Spleen (tissue), 13 donors: ENCODE measurements at places on chromosomes 3 and 15. TPM values are rescaled to one million over a fixed set of nuclear protein-coding genes. Genes with fewer than 3 reads are reported as not detected.

GRCh38 chr3:52763466-52763865 lies 7.3 kb downstream of the NEK4 start:
- H3K4me1 ChIP-seq = peaks cover 5% of the 10 kb centered on the region
- no peak overlapping the region for H3K4me3 ChIP-seq
- H3K27me3 ChIP-seq = no peaks in the 10 kb centered on the region
- no peak for DNase-seq
- H3K27ac ChIP-seq = no peak overlapping the region

- no peak overlapping the region for H3K4me3 ChIP-seq
- DNase-seq = no peak
- no peak overlapping the region for H3K27ac ChIP-seq
- no peaks in the 10 kb centered on the region for H3K36me3 ChIP-seq
- H3K27me3 ChIP-seq = no peaks in the 10 kb centered on the region
Measured at GRCh38 chr3:109081746-109082510, 36.0 kb downstream of the MORC1 start.

DNA sequence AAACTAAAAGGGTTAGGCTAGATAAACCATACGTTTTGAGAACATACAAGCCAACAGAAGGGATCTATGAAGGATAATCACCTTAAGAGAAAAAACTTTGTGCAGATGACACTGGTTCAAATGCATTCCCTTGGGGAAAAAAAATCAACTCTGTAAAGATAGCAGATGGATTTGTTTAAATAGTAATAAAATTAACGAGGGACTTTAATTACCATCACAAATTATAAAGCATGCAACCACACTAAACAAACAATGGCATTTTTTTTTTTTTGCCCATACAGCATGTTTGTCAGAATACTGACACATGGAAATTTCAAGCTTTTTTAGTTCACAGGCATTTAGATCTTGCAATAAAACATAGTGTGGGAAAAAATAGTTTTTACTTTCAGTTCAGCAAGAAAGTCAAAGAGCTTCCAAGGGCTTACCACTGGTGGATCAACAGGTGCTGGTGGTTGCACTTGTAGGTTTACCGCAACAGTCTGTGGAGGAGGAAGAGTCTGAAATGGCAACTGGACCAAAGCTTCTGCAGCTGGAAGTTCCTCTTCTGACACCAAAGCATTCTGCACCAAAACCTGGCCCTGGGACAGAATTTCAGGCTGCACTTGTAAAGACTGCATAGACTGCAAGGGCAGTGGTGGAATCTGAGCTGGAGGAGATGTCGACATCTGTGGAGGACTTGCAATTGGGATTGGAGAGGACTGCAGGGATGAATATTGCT lies 53.1 kb downstream of the PHC3 start:
- peaks cover 21% of the 10 kb centered on the region for H3K36me3 ChIP-seq
- DNase-seq = no peak
- H3K4me3 ChIP-seq = no peak overlapping the region
- H3K27ac ChIP-seq = peak overlapping the region; percentile 67
- H3K27me3 ChIP-seq = no peaks in the 10 kb centered on the region

DNA sequence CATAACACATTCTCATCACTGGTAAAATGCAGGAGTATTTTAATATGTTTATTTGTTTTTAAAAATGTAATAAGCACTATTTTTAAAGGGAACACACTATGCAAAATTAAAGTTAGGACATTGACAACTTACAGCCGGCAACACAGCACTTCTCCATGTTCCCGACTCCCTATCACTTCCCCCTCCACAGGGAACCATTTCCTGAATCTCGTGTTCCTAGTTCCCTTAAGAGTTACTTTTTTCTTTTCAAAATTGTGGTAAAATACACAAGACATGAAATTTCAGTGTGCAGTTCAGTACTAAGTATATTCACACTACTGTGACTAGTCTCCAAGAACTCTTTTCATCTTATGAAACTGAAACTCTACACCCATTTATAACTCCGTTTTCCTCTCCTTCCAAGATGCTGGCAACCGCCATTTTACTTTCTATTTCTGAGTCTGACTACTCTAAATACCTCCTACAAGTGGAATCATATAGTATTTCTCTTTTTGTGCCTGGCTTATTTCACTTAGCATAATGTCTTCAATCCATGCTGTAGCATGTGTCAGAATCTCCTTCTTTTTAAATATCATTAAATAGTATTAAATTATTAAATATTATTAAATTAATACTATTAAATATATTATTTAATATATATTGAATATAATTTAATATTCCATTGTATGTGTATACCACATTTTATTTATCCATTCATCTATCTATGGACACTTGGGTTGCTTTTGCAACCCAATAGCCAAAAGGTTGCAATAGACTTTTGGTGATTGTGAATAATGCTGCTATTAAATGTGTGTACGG lies 25.9 kb upstream of the UBE2Q2 start:
- H3K4me1 ChIP-seq = no peaks in the 10 kb centered on the region
- DNase-seq = no peak
- no peak overlapping the region for H3K4me3 ChIP-seq
- H3K27me3 ChIP-seq = no peaks in the 10 kb centered on the region

DNA sequence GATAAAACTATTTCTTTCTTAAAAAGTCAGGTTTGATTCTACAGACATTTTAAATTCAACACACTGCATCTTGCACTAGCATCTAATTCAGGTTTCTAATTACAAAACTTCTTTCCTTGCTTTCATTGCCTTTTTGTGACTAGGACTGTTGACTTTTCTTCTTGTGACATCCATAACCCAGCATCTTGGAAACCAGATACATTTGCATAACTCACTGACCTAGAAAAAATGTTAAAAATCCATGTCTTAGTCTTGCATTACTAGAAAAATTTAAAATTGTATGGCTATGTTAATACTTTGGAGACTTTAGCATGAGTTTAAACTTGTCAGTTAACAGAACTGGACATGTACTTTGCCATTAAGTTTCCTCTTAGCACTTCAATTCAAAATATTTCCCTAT lies 72.7 kb downstream of the DTWD1 start:
- no peaks in the 10 kb centered on the region for H3K4me1 ChIP-seq
- H3K27me3 ChIP-seq = no peaks in the 10 kb centered on the region

DNA sequence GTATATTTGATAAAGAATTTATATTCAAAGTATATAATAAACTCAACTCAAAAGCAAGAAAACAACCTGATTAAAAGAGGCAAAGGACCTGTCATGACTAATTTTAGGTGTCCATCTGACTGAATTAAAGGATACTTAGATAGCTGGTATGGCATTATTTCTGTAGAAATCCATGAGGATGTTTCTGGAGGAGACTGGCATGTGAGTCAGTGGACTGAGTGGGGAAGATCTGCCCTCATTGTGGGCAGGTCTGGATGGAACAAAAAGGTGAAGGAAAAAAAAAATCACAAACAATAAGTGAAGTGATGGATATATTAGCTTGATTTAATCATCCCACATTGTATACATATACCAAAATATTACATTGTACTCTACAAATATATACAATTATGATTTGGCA lies 16.6 kb downstream of the ANKRD28 start:
- H3K36me3 ChIP-seq = no peaks in the 10 kb centered on the region
- H3K27ac ChIP-seq = no peak overlapping the region
- H3K4me1 ChIP-seq = peaks cover 11% of the 10 kb centered on the region
- no peak for DNase-seq
- no peaks in the 10 kb centered on the region for H3K27me3 ChIP-seq
- H3K4me3 ChIP-seq = no peak overlapping the region

DNA sequence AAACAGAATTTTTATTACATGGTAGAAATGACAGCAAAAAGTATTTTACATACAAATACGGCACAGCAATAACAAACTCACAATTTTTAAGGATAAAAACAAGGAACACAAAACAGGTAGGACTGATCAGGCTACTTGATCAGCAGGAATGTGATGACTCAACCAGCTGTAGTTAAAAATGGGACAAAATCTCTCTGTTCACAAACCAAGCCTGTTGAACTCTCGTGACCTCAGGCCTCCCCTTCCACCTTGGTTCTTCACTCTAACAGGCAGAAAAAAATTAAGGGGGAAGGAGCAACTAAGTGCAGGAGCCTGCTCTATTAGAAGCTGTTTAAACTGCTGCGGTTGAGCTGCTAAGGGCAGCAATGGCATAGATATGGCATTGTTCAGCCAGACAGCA lies 18.7 kb downstream of the FBXL22 start:
- no peak overlapping the region for H3K4me3 ChIP-seq
- no peak overlapping the region for H3K27ac ChIP-seq
- H3K27me3 ChIP-seq = no peaks in the 10 kb centered on the region

DNA sequence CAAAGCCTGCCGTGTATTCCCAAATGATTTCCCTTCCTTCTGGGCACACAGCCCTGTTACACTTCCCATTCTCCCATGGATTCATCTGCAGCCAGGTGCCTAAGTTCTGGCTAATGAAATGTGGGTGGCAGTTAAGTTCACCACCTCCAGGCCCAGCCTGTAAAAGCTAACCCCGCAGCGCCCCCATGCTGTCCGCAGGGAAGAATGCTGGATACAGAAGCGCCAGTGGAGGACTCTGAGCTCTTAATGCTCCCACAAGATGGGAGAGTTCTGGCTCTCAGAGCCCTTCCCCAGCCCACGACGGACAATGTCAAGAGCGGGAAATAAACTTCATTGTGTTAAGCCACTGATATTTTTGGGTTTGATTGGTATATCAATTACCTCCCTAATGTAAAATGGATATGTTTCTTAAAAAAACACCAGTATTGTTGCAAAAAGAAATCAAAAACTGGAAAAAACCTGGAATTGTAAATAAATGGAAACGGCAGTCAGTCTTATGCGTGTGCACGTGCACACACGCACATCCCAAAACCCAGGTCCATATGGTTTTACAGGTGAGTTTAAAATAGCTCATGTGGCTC lies 37.7 kb upstream of the FGD5 start:
- no peaks in the 10 kb centered on the region for H3K4me1 ChIP-seq
- no peaks in the 10 kb centered on the region for H3K36me3 ChIP-seq
- no peak overlapping the region for H3K4me3 ChIP-seq
- H3K27me3 ChIP-seq = no peaks in the 10 kb centered on the region
- H3K27ac ChIP-seq = no peak overlapping the region
- DNase-seq = peak; percentile 87

DNA sequence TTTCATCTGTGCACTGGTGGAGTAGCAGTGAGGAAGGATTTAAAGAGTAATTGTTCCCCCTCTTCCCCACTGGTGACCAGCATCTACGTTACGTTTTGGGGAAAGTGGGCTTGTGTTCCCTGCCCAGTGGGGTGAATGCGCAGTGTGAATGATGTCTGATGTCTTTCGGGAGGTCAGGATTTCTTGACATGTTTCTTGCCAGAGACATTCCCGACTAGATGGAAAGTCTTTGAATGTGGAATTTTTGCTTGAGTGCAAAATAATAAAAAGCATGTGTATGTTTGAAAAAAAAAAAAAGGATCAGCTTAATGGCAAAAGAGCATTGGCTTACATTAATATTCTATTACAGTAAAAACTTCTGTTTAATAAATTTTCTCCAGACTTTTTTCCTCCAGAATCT lies 632.2 kb downstream of the FOXP1 start:
- H3K27me3 ChIP-seq = no peaks in the 10 kb centered on the region
- H3K4me1 ChIP-seq = peaks cover 9% of the 10 kb centered on the region

- no peak for DNase-seq
- H3K27ac ChIP-seq = no peak overlapping the region
- H3K36me3 ChIP-seq = peaks cover 94% of the 10 kb centered on the region
- H3K4me1 ChIP-seq = no peaks in the 10 kb centered on the region
Measured at GRCh38 chr3:130950641-130951040, 56.8 kb downstream of the ATP2C1 start.

GRCh38 chr3:169310184-169310939 lies 353.1 kb downstream of the MECOM start:
- H3K27me3 ChIP-seq = no peaks in the 10 kb centered on the region
- no peaks in the 10 kb centered on the region for H3K36me3 ChIP-seq
- H3K4me3 ChIP-seq = no peak overlapping the region
- no peaks in the 10 kb centered on the region for H3K4me1 ChIP-seq
- DNase-seq = no peak

DNA sequence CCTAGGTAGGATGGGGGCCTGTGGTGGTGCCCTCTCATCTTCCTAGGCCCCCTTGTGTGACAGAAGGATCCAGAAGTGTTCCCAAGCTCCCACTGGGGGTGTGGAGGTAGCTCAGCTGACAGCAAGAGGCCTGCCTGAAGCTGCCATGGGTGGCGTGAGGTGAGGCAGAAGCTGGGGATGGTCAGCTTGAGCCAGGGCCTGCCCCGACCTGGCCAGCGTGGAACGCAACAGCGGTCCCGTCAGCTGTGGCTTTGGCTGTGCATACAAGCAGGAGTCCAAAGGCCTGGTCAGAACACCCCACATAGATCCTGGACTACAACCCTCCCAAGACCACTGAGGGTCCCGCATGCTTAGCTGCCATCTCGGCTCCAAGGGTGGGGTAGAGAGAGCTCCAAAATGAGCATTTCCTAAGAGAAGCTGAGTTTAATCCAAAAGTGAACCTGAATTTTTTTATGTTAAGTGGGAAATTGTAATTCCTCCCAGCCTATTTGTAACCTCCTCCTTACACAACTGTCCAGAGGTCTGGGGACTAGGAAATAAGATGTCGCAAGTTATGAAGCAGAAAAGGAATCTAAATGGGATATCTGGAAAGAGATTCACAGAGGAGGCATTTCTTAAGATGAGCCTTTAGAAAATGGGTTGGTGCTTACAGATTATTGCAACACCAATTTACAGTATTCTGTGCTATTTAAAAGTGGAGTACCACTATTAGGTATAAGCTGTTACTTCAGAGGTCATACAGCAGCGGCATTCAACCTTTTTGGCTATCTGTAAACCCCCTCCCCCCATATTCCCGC lies 9.9 kb upstream of the PLA2G4D start:
- H3K27me3 ChIP-seq = no peaks in the 10 kb centered on the region
- H3K4me1 ChIP-seq = peaks cover 28% of the 10 kb centered on the region
- DNase-seq = no peak
- no peaks in the 10 kb centered on the region for H3K36me3 ChIP-seq

C3orf49 gene
- not detected for polyA plus RNA-seq

CLDN16 gene
- polyA plus RNA-seq = 0.08 TPM

ZKSCAN7 gene
- polyA plus RNA-seq = 1.9 TPM

TOP2B gene
- polyA plus RNA-seq = 64.9 TPM

ONECUT1 gene
- polyA plus RNA-seq = not detected

GP5 gene
- polyA plus RNA-seq = 0.27 TPM

P2RY13 gene
- 11.6 TPM for polyA plus RNA-seq

PAK2 gene
- 34.9 TPM for polyA plus RNA-seq
